ENCODE measurements at places on chromosomes 16 and 17.
A peak's percentile ranks its signal among the peaks of the same experiment; 100 is the strongest.

- DNase-seq = no peak
These were observed 9.0 kb downstream of the GGA2 start for GRCh38 chr16:23501291-23501690.

DNA sequence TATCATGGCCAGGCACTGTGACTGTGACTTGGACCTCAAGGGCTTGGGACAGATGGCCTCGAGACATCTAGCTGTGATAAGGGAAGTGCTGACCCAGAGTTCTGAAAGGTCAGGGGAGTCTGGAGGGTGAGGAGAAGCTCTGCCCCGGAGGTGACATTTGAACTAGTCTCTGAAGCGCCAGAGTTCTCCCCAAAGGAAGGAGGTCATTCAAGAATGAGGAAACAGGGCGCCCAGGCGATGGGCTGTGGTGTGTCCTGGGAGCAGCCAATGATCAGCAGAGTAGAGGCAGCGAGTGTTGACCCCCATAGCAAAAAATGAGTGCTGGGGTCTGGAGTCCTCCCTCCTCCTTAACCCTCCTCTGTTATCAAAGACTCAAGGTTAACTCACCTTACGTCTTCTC is 4.9 kb downstream of the STARD3 start:
- no peak for DNase-seq

DNA sequence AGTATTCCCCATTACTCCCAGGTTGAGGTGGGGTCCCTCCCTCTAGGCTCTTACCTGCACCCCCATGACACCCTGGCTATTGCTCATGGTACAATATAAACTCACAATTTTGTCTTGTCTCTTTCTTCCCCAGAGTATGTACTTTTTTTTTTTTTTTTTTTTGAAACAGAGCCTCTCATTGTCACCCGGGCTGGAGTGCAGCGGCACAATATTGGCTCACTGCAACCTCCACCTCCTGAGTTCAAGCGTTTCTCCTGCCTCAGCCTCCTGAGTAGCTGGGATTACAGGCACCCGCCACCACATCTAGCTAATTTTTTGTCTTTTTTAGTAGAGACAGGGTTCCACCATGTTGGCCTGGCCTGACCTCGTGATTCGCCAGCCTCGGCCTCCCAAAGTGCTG is 8.5 kb downstream of the KANSL1 start:
- DNase-seq = no peak

GRCh38 chr16:7644811-7645210 is 312.2 kb downstream of the RBFOX1 start:
- no peak for DNase-seq

GRCh38 chr16:17414421-17414820 is 56.3 kb downstream of the XYLT1 start:
- no peak for DNase-seq

- DNase-seq = peak; percentile 69
These were observed 1.7 kb downstream of the ARHGAP27 start for GRCh38 chr17:45430738-45431530.

DNA sequence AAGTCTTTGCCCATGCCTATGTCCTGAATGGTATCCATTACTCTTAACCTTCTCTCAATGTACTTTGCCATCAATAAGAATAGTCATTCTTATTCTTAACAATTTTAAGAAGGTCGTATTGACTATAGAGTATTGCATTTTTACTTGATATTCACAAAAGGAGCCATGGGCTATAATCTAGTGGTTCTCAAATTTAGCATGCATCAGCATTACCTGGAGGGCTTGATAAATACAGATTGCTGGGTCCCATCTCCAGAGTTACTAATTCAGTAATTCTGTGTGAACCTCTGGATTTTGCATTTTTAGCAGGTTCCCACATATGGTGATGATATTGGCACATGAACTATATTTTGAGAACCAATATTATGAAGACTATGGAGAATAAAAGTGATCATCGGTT is 89.6 kb downstream of the ABCA8 start:
- DNase-seq = no peak

DNA sequence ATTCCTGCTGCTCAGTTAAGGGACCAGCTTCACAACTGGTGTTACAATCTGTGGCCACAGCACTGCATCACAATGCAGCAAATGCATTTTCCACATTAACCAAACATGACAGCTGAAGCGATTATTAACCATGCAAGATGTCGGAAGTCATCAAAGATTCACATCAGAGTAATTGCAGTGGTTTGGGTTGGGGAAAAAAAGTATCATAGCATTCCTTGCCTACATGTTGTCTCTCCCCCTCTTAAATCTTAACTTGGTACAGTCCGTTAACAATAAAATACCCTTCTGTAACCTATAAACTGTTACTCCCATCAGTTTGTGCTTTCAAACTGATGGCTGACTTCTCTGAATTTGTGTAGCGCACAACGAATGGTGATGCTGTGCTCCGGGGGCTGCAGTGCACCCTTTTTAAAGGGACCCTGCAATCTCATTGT is 51.6 kb downstream of the NUP93 start:
- DNase-seq = no peak

GRCh38 chr16:76311260-76311659 is 34.1 kb downstream of the CNTNAP4 start:
- no peak for DNase-seq

GRCh38 chr17:81153340-81153803 is 11.9 kb upstream of the PVALEF start:
- DNase-seq = no peak

DNA sequence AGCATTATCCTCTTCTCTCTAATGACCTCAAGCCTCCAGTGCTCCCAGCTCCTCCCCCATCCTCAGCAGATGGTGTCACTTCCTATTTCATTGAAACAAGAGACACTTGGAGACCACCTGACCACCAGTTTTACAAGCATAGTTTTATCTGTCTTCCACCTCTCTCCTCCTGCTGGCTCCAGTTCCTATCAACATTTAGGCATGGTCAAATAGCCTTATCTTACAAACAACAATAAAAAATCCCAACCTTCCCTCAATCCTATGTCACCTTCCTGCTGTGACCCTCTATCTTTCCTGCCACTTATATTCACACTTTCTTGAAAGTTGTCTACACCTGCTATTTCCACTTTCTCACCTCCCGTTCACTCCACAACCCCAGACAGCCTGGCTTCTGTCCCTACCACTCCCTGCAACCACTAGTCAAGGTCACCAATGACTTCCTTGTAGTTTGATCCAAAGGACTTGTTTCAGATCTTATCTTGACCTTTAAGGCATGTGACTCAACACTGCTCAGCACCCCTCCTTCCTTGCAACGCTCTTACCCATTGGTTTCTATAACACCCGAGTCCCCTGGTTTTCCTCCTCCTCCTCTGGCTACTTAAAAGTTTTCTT is 4.3 kb upstream of the NTN1 start:
- DNase-seq = no peak

DNA sequence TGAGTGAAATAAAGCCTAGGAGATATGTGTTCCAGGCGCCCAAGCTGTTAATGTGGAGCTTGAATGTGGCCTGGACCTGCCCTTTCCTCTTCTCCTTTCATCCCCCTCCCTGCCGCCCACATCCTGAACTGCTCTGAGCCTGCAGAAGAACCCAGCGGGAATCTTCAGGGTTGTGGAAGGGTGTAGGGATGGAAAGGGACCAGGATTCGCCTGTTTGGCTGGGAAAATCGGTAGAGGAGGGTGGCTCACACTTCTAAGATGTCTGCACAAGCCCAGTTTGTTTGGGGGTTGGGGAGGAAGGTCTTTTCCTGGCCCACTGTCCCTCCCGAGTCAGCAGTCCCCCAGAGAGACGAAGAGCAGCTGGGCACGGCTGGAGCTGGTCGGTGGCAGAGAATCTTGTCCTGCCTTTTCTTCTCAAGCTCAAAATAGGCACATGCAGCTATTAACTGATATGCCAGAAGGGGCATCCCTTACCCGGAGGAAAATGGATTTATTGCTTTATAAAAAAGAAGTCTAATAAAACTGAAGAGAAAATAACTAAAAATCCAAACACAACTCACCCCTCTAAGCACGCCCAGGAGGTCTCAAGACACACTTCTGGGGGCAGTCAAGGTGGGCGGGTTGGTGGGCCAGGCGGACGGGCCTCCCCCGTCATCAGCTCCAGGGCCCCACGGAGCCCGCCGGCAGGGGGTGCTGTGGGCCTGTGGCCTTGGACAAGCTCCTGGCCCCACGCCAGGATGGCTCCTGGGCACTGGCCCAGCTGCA is 11.5 kb upstream of the PITPNA start:
- peak; percentile 83 for DNase-seq

GRCh38 chr16:11957591-11958395 is 7.2 kb upstream of the TNFRSF17 start:
- DNase-seq = no peak

DNA sequence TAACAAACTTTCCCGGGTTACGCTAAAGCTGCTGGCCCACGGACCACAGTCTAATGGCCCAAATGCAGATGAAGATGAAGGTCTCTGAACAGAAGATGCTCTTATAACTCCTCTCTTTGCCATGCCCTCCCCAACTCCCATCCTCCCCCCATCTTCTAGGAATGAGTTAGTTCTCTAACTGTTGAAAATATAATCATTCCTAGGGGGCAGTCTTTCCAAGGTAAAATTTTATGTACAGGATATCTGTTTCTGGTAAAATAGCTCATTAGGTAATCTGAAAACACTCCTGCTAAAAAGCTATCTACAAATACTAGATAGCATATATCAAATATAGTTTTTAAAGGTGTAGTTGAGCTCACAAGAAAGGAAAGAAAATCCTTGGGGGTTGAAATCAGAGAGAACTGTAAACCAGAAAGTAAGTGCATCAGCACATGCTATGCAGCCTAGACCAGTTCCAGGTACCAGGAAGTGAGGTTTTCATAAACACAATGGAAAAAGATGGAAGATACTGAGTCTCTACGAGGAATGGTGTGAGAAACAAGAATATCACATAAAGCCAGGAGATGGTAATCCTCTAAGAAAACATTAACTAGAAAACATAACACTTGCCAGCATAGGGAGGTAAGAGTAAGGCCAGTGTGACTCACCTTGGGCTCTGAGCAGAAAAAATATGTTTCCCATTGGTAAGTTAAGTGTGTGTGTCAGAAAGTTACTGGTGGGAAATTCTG is 38.1 kb downstream of the CMC2 start:
- DNase-seq = no peak

DNA sequence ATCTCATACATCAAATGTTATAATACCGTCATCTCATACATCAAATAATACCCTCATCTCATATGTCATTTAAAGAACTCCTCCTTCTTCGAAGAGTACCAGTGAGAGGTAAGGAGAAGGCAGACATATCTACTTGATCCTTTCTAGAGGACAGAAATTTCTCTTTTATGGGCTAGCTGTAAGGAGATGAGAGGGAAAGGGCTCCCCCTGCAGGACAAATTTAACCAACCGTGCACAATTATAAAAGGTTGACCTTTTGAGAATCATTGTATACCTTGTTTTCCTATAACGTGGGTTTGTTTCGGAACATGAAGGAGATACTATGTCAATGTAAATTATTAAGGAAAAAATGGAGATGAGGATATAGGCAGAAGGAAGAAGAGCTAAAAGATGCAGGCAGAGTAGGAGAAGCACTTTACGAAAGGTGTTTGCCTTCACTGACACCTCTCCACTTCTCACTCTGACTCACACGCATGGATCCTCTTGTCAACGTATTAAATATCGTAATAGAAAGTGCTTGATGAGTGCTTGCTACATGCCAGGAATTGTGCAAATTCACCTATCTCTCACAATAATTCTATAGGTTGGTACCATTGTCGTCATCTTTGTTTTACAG is 465.9 kb upstream of the ERCC4 start:
- DNase-seq = no peak

- DNase-seq = no peak
These were observed 31.6 kb downstream of the SERPINF1 start for GRCh38 chr17:1793447-1793806.

DNA sequence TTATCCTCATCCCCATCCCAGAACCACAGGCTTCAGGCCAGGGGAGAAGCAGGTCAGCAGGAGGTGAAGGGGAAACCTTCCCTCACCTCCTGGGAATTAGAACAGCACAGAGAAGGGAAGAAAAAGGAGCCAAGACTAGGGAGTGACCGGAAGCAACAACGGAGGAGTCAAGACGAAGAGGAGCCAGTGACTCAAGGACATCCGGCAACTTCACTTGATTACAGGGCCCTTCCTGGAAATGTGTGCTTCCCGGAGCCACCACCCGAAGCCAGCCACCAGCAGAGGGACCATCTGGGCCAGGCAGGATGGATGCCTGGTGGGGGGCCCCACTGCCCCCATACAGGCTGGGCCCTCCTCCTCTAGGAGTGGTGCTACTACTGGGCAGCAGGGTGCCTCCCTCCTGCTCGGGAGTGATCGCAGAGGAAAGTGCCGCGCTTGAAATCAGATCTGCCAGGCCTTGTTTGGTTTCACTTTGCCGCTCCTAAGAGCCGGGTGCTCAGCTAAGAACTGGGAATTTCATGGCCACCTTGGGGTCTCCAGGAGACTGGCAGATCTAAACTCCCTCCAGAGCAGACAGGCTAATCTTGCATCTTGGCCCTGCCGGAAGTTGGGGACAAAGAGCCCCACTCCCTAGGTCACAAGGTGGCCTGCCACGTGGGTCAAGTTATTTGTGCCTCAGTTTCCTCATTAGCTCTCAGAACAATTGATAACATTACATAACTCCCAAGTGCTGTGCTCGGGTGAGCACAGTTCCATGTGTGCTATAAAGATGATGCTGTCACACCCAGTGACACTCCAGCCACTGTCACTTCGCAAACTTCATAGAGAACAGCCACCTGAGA is 6.6 kb downstream of the CDC42EP4 start:
- peak; percentile 49 for DNase-seq

DNA sequence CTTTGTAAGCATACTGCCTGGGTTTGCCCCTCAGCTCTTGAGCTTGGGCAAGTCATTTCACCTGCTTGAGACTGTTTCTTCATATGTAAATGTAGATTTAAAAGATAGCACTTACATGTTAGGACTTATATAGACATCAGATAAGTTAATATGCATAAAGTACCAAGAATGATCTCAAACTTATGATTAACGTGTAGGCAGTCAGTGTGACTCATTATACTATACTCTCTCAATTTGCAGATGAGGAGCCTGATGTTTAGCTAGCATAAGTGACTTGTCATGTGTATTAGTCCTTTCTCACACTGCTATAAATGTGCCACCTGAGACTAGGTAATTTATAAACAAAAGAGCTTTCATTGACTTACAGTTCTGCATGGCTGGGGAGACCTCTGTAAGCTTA is 690.5 kb downstream of the KCNJ2 start:
- DNase-seq = no peak

DNA sequence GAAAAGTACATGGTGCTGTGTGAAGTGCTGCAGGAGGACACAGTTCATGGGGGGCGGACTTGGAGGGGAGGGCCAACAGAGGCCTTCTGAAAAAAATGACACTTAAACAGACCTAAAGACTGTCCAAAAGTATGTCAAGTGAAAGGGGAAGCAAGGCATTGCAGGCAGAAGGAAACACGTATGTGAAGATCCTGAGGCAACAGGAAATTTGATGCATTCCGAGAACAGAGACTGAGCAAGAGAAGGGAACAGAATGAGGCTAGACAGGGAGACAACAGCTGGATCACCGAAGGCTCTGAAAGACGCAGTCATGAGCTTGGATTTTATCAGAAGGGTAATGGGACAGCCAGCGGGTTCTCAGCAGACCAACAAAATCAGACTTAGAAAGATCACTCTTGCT is 1.1 kb downstream of the IFT20 start:
- no peak for DNase-seq

DNA sequence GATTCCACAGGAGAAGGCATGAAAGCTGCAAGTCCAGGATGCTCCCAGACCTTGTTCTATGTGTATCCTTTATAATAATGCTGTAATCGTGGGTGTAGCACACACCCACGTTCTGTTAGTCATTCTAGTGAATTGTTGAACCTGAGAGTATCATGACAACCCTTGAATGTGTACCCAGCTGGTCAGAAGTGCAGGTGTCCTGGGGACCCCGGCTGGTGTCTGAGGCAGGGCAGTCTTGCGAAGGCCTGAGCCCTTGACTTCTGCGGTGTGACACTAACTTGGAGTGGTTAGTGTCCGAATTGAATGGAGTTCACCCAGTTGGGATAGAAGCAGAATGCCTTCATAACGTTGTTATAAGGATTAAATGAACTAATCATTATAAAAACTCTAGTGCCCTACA is 218.0 kb upstream of the TNRC6C start:
- no peak for DNase-seq
